ENCODE measurements at places on chromosomes 3 and 15.

GRCh38 chr3:194871143-194871863 lies 185.6 kb downstream of the FAM43A start:
- peak; percentile 55 for DNase-seq

GRCh38 chr3:123834631-123835030 lies 49.5 kb downstream of the MYLK start:
- no peak for DNase-seq

- no peak for DNase-seq
Measured at GRCh38 chr15:60414016-60414682, 16.4 kb upstream of the ANXA2 start.

DNA sequence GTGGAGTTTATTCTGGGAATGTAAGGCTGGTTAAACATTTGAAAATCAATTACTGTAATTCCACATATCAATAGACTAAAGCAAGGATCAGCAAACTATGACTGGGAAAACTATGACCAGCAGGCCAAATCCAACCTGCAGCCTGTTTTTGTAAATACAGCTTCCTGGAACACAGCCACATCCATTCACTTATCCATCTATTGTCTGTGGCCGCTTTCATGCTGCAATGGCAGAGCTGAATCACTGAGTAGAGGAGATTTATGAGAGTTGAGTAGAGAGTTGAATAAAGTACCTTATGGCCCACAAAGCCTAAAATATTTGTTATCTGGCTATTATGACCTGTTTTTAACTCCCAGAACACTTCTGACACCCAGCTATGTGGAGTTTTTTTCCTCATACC lies 12.2 kb downstream of the MYLK start:
- no peak for DNase-seq

GRCh38 chr15:49168016-49168415 lies 2.0 kb upstream of the GALK2 start:
- DNase-seq = no peak

DNA sequence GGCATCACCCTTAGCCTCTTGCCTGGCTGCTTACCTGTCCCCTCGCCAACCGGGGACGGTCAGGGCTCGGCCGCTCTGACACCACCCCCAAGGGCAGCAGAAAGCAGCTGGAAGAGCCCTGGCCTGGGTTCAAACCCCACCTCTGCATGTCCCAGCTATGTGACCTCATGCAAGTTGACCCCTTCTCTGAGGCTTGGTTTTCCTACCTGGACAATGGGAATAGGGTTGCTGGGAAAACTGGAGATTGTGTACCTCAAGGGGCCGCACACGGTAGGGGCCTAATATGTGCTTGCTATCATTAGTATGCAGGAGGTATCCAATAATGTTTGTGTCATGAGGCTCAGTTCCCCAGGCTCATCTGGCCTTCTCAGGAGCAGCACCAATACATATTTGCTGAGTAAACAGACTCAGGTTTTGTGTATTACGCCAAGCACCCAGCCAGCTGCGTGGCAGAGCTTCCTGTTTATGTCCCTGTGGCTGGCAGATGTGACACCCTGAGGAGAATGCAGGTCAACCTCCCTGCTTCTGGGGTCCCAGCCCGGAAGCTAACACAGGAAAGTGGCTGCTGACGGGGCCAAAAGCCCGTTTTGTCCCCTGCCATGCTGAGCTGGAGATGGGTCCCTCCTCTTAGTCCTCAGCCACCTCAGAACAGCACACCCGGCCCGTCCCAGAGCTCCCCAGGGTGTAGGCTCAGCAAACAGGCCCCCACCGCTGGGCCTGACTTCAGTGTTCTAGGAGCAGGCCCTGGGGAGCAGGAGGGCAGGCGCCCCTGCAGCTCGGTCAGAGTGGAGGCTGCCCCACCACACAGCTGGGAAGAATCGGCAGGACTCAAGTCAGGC lies 29.7 kb downstream of the PLXND1 start:
- no peak for DNase-seq

GRCh38 chr15:51503003-51503402 lies 119.6 kb downstream of the DMXL2 start:
- DNase-seq = no peak

DNA sequence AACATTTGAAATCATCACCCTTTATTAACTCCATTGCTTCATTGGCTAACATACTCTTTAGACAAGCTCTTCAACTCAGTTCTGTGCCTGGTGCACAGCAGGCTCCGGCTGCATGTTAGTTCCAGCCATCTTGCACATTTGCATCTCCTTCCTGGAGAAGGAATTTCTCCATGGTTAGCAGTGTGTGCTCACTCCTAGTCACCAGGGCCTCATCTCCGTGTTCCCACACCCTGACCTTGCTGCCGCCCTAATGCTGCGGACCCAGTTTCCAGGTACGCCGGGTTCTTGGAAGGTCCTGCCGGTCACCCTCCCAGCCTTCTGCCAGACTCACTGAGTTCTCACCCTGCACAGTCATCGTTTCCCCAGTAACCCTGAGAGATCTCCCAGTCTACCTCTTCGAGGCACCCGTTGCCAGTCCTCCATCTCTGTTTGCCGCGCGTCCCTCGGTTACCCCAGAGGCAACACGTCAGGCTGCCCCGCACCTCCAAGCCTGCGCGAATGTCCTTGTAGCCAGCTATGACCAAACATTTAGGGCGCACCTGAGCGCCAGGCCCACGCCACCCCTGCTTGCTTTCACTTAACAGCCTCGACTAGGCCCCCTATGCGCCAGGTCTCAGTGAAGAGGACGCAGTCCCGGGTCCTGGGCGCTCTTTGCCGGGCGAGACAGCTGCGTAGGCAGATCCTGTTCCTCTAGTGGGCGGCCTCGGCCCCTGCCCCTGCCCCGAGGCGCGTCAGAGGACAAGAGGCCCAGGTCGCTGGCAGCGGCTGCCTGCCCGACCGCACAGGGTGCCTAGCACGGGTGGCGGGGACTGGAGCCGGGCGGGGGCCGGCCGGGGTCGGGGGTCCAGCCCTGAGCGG lies 747 bp upstream of the ZNF592 start:
- no peak for DNase-seq

- DNase-seq = peak; percentile 50
Measured at GRCh38 chr3:195196266-195196665, 74.7 kb downstream of the XXYLT1 start.

DNA sequence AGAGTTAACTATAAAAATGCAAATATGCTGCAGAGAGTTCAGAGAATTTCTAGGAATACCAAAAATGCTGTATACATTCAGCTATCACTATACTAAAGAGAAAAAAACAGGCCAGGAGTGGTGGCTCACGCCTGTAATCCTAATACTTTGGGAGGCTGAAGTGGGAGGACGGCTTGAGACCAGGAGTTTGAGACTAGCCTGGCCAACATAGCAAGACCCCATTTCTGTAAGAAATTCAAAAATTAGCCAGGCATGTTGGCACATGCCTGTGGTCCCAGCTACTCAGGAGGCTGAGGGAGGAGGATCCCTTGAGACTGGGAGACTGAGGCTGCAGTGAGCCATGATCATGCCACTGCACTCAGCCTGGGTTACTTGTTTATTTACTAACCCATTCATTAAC lies 74.7 kb upstream of the SLC12A8 start:
- DNase-seq = no peak

DNA sequence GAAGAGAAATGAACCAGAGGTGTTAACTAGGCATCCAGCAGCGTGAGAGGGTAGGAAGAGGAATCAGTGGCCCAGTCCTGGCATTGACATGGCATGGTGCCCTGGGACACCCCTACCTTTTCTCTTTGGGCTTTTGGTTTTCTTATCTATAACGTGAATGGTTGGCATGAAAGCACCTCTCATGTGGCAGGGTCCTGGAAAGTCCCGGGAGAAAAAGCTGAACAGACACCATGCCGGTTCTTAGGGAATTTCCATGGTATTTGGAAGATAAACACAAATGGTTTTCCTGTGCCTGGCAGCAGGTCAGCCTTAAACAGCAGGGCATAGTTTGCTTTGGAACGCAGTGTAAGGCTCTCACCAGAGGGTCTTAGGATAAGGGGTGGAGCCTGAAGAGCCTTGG lies 15.4 kb downstream of the ARNT2 start:
- no peak for DNase-seq

DNA sequence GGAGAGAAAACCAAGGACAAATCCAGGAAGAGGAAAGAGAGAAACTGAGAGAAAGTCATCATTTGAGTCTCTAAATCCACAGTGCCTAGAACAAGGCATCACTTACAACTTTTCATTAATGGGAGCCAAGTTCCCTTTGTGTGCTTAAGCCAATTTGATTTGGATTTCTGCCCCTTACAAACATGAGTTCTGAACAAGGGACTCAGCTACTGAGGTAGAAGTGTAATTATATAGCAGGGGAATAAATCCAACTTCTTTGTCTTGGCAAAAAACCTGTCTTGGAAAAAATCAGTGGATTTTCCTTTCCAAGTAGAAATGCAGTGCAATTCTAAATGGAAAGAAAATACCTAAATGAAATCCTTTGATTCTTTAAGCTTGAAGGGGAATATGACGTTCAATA lies 307.2 kb upstream of the CNTN3 start:
- DNase-seq = no peak

GRCh38 chr3:173913397-173913796 lies 515.9 kb downstream of the NLGN1 start:
- DNase-seq = no peak

- DNase-seq = no peak
Measured at GRCh38 chr15:55108448-55108847, 88.3 kb downstream of the RSL24D1 start.

DNA sequence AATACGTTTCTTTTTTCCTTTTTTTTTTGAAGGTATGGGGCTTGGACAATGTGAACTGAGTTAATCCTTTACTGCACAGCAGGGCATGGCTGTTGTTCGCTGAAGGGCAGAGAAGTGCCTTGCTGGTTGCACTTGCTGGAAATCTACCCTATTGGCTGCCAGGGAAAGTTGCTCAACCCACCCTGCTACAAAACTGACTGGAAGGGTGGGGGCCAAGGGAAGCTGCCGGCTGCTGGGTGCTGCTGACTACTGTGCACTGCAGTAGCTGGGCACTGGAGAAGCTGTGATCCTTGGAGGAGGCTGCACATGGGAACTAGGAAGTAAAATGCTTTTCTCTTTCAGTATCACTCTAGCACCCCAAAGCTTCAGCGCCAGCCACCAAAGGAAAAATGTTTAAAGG lies 70.5 kb downstream of the ETV5 start:
- DNase-seq = no peak

Measured in brain pericyte (primary cell).